ENCODE measurements at places on chromosomes 11 and 22.

DNA sequence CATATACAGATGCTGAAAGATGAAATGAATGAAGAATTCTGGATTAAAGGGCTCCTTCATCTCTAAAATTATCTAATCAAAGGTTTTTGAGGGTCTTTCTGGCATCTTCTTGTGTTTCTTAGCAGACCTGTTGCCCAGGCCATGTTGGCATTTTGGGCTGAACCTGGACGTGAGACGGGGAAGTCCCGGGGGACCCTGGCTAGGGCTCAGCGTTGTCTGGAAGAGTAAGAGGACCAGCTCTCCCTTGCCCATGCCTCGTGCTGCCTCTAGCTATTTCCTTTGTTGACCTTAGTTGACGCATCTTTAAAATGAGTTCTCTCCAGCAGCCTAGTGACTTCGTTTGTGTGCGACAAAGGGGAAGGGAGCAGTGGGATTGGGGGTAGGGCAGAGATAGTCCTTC is 152.2 kb downstream of the ST3GAL4 start:
- no peak for DNase-seq

- DNase-seq: no peak
These were observed at the start of gene TBX1 for GRCh38 chr22:19760058-19760950. Gene TBX1 (plus strand): TSS chr22:19760778. CDS start chr22:19760844, 66 bp downstream.

GRCh38 chr11:82049199-82049598 is 684.5 kb downstream of the FAM181B start:
- no peak for DNase-seq

GRCh38 chr22:40325315-40325714 is 21.0 kb upstream of the ADSL start:
- DNase-seq: no peak

- no peak for DNase-seq
These were observed 6.6 kb upstream of the MS4A12 start for GRCh38 chr11:60485987-60486386.

GRCh38 chr11:118055966-118056365 is 20.9 kb upstream of the TMPRSS4 start:
- no peak for DNase-seq

GRCh38 chr11:15199693-15200092 is 85.0 kb downstream of the INSC start:
- no peak for DNase-seq

GRCh38 chr22:29069463-29069862 is 3.4 kb upstream of the KREMEN1 start:
- no peak for DNase-seq

- DNase-seq: no peak
These were observed 758 bp downstream of the PDXP start for GRCh38 chr22:37659066-37659896.

- no peak for DNase-seq
These were observed 118.1 kb upstream of the ARHGAP20 start for GRCh38 chr11:110830344-110830743.
